ENCODE measurements at places on chromosomes 7 and 10.

GRCh38 chr7:7946486-7946885 lies 22.1 kb upstream of the GLCCI1 start:
- no peak for DNase-seq

DNA sequence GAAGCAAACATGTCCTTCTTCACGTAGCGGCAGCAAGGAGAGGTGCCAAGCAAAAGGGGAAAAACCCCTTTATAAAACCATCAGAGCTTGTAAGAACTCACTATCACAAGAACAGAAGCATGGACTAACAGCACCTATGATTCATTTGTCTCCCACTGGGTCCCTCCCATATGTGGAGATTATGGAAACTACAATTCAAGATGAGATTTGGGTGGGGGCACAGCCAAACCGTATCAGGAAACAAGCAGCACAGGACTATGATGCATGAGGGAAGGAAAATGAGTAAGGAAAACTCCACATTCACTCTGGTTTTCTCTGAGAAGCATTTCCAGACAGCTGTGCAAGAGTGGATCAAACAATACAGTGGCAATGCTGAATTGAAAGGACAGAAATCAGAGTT lies 81.6 kb downstream of the RSU1 start:
- no peak for DNase-seq

DNA sequence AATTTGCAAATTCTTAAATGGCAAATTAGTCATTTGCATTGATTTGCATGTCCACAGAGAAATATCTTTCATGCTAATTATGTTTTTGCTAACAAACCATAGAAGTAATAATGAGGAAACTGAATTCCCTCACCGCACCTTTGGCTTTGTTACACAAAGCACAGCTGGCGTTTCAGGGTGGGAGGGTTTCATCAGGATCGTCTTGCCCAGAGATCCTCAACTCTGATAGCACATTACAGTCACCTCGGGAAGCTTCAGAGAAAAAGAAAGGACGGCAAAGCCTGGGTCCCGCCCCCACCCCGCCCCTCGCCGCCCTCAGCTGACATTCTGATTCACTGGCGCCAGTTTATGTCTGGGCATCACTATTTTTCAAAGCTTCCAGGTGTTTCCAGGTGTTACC lies 119.4 kb downstream of the PTPRN2 start:
- DNase-seq, result no peak

GRCh38 chr10:29617880-29618340 lies 16.9 kb downstream of the SVIL start:
- DNase-seq, result peak; percentile 44

- DNase-seq, result peak; percentile 73
These were observed 105.2 kb downstream of the NEURL1 start for GRCh38 chr10:103598654-103599115.

DNA sequence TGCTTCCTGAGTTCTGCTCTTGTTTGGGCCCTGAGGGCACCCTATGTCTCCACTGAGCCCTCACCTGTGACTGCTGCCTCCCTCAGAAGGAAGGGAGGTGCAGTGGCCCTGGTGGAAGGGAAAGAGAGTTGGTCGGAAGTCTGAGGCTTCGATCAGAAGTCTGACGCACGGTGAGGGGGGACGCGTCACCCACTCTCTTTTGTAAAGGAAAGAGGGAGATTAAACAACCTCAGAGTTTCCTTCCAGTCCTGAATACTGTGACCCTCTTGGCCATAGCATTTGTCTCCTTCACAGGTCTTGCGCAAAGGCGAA lies 31.4 kb upstream of the TRIM8 start:
- no peak for DNase-seq
